ENCODE measurements at places on chromosomes 16 and 17. TPM values are rescaled to one million over a fixed set of nuclear protein-coding genes. Genes with fewer than 3 reads are reported as not detected.

The PTX4 gene
- not detected for total RNA-seq

DNA sequence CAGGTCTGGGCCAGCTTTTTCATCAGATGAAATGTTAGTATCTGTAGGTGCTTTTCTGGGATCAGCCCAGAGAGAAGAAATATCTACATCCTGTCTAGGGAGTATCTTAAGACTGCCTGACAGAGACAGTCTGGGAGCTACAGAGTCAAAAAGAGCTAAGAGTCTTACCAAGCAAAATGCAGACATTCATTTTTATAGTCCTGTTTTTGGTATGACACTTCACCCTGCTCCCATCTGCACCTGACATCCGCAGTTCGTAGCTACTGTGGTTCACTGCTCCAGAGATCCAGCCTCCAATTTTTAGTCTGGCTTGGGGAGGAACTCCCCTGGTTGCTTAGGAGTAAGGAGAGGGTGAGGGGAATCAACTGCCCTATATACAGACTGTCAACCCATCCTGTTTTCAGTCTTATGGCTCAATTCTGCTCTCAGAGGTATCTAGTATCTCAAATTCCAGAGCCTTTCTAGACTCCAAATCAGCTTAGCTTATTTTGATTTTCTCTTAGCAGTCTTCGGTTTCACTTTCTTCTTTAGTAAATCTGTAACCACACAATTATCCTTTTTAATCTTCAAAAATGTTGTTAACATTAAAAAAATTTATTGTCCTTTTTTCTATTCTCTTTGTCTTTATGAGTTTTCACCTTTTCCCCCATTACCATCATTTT, 97.8 kb downstream of the TMEM100 start:
- DNase-seq, result no peak

GRCh38 chr16:12685806-12686205, 117.9 kb downstream of the CPPED1 start:
- DNase-seq, result no peak

The CFAP97D1 gene
- total RNA-seq, result not detected

The RCVRN gene
- 0.27 TPM for total RNA-seq

GRCh38 chr17:65559804-65560627, 1.4 kb downstream of the AXIN2 start:
- DNase-seq, result peak; percentile 44

The RNFT1 gene
- 25.2 TPM for total RNA-seq

The CSH1 gene
- 3.6 TPM for total RNA-seq

DNA sequence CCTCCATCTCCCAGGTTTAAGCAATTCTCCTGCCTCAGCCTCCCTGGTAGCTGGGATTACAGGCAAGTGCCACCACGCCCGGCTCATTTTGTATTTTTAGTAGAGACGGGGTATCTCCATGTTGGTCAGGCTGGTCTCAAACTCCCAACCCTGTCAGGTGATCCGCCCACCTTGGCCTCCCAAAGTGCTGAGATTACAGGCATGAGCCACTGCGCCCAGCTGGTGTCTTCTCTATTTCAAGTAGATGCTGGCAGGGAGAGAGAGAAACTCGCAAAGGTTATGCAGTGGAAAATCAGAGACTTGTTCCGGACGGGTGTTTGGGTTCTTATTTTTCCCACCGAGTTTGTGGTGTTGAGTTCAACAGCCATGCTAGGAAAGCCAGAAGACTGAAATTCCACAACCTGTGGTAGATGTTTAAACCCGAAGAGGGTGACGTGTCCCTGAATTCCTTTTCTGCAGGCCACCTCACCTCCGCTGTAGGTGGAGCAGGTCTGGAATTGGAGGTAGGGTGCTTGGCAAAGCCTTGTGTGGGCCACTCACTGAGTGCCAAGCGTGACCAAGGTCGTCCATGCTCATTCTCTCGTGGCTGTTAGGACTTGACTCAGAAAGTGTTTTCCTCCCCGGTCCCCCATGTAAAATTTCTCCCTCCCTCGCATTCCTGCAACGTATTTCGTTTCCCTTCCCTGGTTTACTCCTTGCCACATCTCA, 7.3 kb upstream of the ZDHHC7 start:
- no peak for DNase-seq

The C1QTNF1 gene
- 0.73 TPM for total RNA-seq

GRCh38 chr17:68924793-68925720, 30.1 kb downstream of the ABCA8 start:
- no peak for DNase-seq

DNA sequence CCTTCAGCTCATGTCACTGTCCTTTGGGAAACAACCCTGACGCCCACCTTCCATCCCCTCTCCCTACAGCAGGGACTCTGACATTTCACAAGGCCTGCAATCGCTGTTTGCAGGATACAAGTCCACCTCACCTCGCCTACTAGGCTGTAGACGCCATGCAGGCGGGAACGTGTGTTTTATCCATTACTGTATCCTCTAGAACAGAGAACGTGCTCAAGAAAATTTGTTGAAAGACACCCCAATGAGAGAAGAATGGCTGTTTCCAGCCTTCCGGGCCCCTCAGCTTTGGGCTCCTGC, 1.5 kb upstream of the TTYH2 start:
- no peak for DNase-seq

DNA sequence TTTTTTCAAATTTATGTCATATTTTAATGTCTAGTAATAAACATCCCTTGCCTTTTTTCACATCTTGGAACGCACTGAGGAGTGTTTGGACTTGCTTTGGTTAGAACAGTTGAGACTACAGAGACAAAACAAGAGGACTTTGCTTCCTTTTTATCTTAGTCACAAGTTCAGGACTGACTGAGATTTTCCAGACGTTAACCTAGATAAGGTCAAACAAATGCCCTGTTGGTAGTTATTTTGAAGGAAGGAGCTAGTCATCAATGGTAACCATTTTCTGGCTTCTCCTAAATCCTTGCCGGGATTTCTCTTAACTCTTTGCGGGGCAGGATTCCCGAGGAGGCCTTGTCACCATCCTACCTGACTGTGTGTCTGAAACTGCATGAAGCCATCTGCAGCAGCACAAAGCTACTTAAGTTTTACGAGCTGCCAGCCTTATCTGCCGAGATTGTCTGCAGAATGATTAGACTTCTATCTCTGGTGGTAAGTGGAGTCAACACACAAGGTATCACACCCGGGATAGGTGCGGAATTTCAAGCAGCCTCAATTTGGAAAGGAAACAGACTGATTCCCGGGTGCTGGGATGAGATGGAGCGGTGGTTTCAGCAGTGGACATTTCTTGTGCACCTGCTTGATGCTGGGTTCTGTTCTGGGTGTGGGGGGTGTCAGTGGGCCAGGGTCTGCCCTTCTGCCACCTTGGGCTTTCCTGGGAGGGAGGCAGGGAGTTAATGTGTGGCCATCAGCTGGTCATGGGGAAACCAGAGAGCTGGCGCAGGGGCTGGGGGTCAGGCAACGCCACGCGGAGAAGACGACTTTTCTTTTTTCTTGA, 48.3 kb downstream of the RNF213 start:
- no peak for DNase-seq

- no peak for DNase-seq
Measured at GRCh38 chr16:55144651-55145050, 179.4 kb upstream of the IRX6 start.

- no peak for DNase-seq
Measured at GRCh38 chr16:51648526-51648925, 497.5 kb upstream of the SALL1 start.

GRCh38 chr17:77886387-77886728, 72.1 kb upstream of the TNRC6C start:
- no peak for DNase-seq

- DNase-seq, result no peak
Measured at GRCh38 chr17:64264891-64265290, 1.8 kb upstream of the TEX2 start.

DNA sequence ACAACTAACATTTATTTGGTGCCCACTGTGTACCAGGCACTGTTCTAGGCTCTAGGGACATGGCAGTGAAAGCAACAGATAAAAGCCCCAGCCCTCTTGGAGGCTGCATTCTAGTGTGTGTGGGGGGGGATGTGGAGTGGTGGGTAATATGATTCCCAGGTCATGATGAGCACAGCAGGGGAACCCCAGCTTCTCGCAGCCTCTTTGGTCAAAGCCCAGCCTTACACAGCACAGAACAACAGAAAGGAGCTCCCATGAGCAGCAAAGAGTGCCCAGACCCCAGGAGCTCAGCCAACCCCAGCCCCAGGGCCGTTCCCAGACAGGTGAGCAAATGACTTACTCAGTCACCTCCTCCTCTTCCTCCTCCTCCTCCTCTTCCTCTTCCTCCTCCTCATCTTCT, 21.9 kb downstream of the CNGB1 start:
- DNase-seq, result no peak

- DNase-seq, result no peak
Measured at GRCh38 chr17:57025876-57026275, 47.9 kb downstream of the SCPEP1 start.

DNA sequence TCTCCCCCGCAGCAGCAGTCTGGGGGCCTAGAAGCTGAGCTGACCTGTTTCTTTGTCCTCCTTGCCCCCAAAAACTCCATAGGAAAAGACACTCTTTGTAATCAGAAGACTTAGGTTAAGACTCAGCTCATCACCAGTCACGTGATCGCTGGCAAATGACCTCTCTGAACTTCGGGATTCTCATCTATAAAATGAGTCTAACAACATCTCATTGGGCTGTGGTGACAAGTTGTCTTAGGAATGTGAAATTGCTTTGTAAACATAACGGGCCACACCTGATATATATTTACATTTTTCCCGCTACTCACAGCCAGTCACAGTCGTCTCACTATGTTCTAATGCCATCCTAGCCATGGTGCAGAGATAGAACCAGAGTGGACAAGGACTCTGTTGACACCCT, 86.0 kb upstream of the LHX1 start:
- DNase-seq, result no peak

- no peak for DNase-seq
Measured at GRCh38 chr17:18093616-18094408, 6.1 kb downstream of the DRG2 start.

DNA sequence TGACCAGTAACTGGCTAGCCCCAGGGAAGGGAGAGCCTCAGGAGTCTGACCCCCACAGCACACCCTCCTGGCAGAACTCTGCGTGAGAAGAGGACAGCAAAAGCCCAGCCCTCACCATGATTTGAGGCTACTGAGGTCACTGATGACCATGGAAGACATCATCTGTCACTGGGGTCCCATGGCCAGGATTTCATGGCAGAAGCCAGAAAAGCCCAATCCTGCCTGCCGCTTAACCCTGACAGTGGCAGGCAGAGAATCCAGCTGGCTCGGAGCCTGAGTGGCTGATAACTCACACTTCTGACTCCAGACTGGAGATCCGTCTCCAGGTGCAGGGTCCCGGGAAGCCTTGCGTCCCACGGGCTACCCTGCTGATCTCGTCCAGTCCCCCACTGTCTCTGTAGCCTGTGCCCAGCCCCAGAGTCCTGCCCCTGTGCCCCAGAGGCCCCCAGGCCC, 17.5 kb downstream of the GRIN2C start:
- DNase-seq, result no peak

DNA sequence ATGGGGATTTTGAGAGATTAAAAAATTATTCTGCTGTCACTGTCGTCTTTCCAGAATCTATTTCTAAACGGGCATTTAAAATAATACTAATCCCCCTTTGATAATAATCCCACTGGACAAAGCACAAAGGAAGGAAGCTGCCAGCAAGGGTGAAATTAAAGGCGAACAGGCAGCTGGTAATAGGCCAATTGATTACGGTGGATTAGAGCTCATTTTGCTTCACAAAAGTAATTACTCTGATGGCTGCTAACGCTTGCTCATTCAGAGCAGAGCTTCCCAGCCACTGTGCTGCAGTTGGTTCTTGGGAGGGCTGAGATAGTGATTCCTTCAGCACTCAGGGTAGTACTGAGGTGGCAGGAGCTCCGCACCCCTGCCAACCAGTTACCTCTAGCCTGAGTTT, 205.7 kb downstream of the SNX29 start:
- DNase-seq, result no peak

DNA sequence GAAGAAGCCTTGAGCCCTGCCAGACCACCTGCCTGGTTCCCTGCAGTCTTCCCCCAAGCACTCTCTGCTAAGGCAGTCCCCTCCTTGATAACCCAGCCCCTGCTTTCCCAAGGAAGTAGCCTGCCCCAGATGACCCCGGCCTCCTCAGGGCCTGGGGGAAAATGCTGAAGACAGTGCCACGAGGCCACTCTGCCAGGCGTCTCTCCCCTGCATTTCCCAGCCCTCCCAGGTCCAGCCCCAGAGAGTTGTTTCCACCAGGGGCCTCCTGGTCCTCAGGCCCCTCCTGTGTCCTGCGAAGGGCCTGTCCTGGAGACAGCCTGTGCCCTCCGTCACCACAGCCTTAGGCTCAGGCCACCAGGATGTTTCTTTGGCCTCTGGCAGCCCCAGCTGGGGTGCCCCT, 96.4 kb downstream of the CCDC182 start:
- no peak for DNase-seq

The ASGR2 gene
- total RNA-seq, result not detected

GRCh38 chr17:55852734-55853133, 101.9 kb downstream of the PCTP start:
- no peak for DNase-seq

The TBC1D3G gene
- total RNA-seq, result not detected

GRCh38 chr17:13415871-13416416, 185.8 kb downstream of the HS3ST3A1 start:
- DNase-seq, result peak; percentile 26

DNA sequence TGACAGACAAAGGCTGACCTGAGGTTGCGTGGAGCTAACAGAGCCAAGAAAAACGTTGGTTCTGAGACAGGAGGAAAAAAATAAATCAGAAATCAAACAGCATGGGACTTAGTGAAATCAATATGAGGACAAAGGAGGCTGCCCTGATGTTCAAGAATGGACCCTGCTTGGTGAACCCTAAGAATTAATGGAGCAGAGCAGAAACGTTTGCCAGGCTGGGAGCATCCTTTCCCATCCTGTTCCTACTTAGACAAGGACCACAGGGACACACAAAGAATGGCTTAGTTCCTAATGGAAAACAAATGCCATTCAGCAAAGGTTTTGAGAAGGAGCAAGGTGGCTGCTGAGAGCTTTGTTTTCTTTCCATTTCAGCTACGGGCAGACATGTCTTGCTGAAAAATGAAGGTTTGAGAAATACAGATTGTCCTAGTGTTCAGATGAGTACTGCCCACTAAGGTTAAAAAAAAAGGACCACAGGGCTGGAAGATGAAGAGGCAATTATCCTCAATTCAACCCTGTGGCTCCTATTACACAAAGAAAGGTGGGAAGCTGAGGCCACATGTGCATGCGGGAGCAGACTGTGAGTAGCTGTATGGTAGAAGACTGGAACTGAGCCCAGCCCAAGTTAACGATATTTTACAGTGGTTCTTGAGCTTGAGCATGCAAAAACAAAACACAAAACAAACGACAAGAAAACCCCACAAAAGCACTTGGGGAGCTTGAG, 230.1 kb downstream of the SLC39A11 start:
- no peak for DNase-seq

GRCh38 chr17:42895185-42895555, 5.4 kb upstream of the G6PC1 start:
- no peak for DNase-seq

- DNase-seq, result no peak
Measured at GRCh38 chr16:152141-153128, at the start of gene HBZ. HBZ (plus strand) TSS chr16:152644; CDS start chr16:152910, 266 bp downstream.
